ENCODE measurements at places on chromosomes 1 and 21.

DNA sequence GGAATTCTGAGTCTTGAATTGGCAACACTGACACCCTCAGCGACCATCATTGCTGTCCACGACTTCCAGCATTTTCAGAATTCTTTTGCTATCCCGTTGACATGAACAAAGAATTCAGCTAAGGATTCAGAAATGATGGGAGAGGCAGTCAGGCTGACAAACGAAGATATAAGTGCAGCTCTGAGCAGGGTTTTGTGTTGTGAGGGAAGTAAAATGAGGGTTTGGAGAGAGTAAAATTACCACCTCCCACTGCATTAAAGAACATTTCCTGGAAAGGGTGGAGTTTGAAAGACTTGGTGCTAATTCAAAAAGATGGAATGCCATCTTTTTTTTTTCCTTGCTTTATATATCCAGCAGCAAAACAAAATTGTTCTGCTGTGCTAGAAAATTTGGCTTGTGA lies 4.9 kb upstream of the ELK4 start:
- DNase-seq: no peak

- DNase-seq: no peak
Observed at GRCh38 chr1:112143871-112144441, 154.5 kb upstream of the KCND3 start.

DNA sequence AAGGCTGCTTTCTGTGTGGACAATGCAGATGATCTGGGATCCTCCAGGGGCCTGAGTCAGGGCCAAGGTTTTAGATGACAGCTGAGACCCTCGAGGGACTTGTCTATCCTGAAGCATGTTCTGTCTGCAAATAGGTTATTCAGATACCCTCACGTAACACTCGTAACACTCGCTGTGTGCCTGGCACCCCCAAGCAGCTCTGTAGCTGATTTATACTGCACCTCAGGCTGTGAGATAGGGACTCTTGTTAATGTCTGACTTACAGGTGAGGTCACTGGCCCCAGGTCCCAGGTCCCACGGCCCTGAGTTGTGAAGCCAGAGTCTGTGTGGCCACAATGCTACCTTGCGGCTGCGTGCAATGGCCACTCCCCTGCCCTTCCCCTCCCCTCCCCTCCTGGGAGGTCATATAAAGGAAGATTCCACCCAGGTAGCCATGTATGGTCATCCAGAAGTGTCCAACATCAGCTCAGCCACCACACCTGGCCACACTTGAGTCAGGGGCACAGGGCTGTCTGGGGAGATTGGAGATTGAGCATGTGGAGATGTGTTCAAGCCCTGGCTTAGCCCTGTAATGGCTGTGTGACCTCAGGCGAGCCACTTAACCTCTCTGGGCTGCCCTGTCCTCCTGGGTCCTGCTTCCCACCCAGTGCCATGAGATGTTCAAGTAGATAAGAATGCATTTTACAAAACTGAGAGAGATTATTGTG lies 687.7 kb downstream of the MATN1 start:
- DNase-seq: no peak

GRCh38 chr21:27250366-27250765 lies 283.5 kb upstream of the ADAMTS5 start:
- no peak for DNase-seq

GRCh38 chr1:11682287-11682771 lies 1.4 kb upstream of the MAD2L2 start:
- no peak for DNase-seq

DNA sequence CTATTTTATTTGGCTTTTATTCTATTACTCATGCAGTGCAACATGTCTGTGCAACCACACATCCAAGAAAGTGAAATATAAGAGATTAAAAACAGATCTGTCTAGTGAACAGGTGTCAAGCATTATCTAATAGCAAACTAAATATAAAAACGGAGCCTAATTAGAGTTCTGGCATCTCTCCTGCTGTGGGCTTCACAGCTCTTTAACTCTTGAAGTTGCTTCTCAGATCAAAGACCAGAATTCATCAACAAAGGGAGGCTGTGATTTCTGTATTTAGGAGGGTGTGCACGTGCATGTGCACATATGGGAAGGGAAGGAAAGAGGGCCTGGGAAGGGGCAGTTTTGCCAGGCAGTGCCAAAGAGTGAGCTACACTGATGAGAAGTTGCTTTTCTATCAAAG lies 81.0 kb downstream of the MIS18A start:
- DNase-seq: no peak

- DNase-seq: no peak
Observed at GRCh38 chr1:183824291-183824690, 19.4 kb downstream of the RGL1 start.

Measured in stimulated activated CD8-positive, alpha-beta memory T cell treated with anti-CD3 and anti-CD28 coated beads, Interleukin-7, amount 100 ng/mL, for 4 hours (primary cell).